ENCODE measurements at places on chromosomes 4 and X. TPM values are rescaled to one million over a fixed set of nuclear protein-coding genes. Genes with fewer than 3 reads are reported as not detected.
A peak's percentile ranks its signal among the peaks of the same experiment; 100 is the strongest.

DNA sequence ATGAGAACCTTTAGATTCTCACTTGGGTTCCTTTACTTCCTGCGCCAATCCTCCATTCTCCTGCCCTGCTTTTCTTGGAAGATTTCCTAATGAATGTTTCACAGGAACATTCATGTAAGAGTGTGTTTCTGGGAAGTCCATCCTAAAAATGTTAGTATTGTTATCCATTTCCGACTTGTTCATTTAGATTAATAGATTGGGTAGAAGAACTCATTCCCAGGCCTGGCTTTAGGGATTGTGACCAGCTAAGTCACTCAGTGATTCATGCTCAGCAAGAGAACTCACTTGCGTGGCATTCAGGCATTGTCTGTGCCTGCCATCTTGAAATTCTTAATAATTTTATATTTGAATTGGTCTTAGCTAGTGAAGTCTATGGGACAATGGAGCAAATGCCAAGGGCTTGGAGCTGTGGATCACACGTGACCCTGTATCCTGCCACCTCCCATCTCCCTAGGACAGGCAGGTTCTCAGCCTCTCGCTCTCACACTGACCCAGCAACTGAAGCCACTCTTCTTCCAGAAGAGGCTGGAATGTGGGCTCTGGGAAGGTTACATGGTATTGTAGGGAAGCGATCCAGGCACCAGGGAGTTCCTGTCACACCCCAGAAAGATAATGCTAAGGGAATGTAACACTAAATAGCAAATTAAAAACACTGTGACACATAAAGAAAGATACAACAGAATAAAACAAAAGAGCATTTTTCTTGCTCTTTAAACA is 562.1 kb downstream of the TMA16 start:
- DNase-seq, result no peak

The BANK1 gene
- total RNA-seq, result 0.78 TPM

The DRD5 gene
- not detected for total RNA-seq

GRCh38 chrX:10198254-10198653 is 41.5 kb downstream of the CLCN4 start:
- DNase-seq, result no peak

- DNase-seq, result no peak
Measured at GRCh38 chrX:9794495-9794894, 8.3 kb downstream of the SHROOM2 start.

GRCh38 chr4:14877246-14878225 is 124.7 kb upstream of the CPEB2 start:
- DNase-seq, result no peak

DNA sequence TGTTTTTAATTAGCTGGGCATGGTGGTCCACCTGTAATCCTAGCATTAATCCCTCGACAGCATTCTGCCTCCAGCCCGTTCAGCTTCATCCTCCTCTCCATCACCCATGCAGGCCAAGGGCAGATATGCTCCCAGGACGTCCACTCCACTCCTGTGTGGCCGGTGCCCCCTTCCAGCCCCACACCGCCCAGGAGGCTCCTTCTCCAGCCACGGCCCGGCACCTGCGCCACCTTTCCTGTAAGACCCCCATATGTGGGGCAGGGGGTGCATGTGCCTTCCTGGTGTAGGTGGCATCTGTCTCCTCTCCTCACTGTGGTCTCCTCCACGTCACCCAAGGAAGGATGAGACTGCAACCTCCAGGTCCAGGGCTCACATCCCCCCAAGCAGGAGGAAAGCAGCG is 57.0 kb upstream of the MXD4 start:
- DNase-seq, result no peak

- DNase-seq, result no peak
Measured at GRCh38 chr4:25299476-25300203, 12.9 kb upstream of the ZCCHC4 start.

The DIAPH2 gene
- total RNA-seq, result 10.9 TPM

DNA sequence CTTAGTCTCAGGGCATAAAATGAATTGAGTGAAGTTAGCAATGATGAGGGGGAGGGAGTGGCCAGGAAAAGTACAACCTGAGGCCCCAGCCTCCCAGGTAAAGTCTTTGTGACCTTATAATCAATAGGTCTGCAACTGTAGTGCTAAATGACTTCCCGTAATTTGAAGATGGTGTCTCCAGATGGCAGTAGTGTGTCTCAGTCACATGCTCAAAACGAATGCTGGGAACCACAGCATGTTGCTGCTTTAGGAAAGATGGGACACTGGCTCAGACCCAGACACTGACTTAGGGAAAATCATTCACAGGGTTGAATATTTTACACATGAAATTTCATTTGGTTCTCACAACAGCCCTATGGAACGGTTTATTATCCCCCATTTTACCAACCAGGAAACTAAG is 10.3 kb downstream of the SRPX2 start:
- no peak for DNase-seq

GRCh38 chr4:110867251-110867960 is 244.5 kb upstream of the PITX2 start:
- no peak for DNase-seq

- no peak for DNase-seq
Measured at GRCh38 chr4:121307445-121308327, 73.1 kb downstream of the QRFPR start.

DNA sequence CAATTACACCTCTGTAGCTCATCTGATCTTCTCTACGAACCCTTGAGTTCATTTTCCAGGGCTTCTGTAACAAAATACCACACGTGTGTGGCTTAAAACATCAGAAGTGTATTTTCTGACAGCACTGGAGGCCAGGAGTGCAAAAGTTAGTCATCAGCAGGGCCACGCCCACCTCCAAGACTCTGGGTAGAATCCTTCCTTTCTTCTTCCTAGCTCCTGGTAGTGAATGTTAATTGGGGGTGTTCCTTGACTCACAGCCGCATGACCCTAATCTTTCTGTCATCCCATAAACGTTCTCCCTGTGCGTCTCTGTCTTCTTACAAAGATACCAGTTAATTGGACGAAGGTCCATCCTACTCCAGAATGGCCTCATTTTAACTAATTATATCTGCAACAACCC is 115.0 kb downstream of the TRIML1 start:
- DNase-seq, result no peak

DNA sequence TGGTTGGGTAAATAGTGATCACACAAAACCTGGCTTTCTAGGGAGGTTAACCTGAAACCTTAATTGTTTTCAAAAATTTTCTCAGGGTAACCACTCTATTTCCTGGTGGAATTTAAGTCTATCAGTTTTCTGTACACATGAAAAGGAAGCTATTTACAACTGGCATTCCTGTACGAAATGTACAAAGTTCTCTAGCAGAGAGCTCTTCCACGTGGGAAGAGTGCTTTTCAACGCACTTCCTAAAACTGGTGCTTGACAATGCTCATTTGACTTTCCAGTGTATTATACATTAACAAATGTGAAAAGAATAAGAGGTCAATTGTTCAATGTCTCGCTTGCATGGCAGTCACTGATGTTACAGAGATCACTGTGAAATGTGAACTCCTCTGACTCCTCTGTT is 2.8 kb upstream of the SOD3 start:
- no peak for DNase-seq

DNA sequence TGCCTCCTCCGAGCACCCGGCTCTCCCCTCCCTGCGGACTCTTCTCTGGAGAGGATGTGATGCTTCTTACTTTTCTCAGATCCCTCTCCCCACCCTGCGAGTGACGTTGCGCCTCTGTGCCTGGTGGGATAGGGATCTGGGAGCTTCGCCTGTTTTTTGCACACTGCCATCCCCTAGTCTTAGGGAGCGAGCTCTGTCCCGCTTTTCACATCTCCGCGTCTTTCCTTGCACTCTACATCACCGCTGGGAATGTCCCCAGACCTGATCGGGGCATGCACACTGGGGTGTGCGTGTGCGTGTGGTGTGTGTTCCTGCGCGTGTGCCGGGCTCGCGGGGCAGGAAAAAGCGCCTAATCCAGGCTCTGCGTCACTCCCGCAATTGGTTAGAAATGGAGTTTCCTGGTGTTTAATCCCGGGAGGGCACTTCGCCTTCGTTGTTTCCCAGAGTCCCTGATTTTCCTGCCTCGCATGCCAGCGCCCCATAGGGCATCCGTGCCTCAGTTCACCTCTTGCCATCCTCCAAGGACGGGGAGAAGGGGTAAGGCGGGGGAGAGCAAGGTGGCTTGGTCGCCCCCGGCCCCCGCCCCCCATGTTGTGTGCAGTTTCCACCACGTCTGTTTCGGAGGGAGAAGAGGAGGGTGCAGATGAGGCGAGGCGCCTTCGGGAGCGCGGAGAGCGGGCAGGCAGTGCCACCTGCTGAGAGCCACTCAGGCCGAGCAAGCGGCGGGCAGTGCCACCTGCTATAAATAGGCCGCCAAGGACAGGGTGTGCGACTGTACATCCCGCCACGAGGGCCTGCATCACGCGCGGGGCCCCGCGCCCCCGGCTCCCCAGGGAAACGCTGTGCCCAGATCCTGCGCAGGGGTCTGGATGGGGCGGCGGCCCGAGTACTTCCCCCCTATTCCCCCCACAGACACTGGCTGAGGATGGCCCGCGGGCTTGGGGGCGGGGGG is 759 bp upstream of the TBC1D1 start:
- peak; percentile 89 for DNase-seq

GRCh38 chr4:155889946-155890345 is 13.6 kb upstream of the TDO2 start:
- no peak for DNase-seq

The DMD gene
- 127 TPM for total RNA-seq

GRCh38 chr4:47791965-47792364 is 45.9 kb downstream of the CORIN start:
- DNase-seq, result no peak

DNA sequence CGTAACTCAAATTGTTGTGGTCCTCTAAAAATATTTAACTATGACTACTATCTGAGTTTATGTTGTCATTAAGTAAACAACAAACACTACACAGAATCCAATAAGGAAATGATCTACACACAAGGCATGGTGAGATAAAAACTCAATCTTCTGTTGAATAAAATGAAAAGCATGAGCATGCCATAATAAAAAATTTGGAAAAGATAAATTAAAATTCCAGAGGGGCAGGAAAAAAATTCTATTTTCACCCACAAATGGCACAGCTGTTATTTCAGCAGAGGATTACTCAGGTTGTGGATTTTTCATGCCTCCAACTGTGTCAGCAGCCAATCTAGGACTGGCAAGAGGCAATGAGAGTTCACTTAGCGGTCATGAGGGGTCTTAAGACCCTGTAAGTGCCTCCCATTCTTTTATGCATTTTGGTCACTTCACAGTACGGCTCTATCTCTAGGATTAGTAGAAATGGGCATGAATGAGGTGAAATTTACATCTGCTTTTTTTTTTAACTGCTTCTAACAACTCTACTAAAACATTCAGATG is 639.8 kb upstream of the DIPK2B start:
- DNase-seq, result no peak

The DIPK2B gene
- total RNA-seq, result 9.4 TPM

DNA sequence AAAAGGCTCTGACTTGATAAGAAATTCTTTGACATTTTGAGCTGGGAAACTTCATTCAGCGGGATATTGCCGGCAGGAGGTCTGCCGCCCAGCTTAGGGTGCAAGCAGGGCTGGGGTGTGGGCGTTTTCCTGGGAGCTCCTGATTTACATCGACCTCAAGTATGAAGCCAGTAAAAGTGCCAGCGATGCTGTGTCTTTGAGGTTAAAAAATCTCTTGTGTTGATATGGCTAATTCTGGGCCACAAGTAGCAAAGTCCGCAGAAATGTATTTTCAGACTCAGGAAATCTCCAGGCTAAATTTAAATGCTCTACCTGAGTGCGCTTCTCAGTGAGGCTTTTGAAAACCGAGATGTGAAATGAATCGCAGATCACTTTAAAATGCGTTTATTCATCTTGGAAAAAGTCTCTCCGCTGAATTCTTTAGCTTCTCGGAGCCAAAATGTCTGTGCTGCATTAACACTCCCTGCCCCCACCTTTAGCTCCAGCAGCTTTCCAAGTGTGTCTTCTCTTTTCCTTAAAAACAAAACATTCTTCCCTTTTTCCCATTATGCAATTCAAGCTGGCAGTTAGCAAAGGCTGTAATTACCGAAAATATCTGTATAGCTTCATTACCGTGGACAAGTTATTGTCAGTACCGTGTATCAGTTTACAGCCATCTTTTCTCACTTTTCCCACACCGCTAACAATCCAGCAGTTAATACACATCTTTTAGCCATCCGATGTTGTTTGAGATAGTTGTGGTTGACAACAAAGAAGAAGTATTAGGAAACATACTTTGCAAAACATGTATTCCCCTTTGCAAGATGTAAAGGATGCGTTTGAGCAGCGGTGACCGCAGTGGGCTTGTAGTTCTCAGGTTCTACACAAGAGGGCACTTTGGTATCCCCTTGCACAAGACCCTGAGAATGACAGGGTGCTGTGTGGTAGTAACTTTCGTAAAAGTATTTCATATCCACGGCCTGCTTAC is 136.0 kb upstream of the STX18 start:
- no peak for DNase-seq

GRCh38 chr4:94253036-94253435 is 45.4 kb downstream of the SMARCAD1 start:
- DNase-seq, result no peak
